ENCODE measurements at places on chromosomes 3 and 15.

DNA sequence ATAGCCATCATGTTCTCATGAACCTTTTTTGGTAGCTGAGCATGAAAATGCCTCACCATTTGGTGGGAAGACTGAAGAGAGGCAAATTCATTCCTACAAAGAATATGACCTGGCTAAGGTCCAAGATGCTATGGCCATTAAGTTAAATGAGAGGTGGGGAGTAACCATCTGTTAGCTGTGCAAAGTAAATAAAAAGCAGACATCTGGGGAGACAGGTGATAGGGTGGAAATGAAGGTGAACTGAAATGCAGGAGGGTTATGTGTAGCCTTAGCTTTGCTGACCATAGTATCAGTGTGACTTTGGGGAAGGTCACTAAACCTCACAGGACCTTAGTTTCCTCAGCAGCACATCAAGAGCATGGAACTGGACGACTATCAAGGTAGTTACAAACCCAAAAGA, 111.0 kb upstream of the STRIT1 start:
- DNase-seq, result no peak

DNA sequence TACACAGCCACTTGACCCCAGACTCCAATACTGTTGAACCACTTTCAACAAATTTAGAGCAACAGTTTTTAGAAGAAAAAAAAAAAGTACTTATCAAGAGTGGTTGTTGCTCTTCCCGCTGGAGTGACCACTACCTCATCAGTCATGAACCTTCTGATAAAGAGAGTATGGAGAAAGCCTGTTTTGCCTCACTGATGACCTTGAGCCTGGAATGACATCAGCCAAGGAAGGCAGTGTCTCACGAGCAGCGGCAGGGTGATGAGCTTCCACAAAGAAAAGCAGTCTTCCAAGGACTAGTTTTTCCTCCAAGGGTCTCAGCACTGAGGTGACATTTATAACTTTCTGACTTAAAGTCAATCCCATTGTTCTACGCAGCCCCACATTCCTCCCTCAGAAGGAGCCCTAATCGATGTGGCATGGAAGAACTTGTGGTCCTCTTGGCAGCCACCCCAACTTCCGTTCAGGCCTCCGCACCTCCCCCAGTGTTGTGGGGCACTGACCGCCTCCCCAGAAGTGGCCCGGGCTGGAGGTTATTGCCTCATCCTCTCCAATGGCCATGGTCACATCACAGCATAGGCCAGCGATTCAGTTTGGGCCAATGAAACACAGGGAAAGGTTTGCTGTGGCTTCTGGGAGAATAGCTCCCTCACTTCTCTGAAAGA, 1.8 kb upstream of the CYP11A1 start:
- no peak for DNase-seq

GRCh38 chr15:58686286-58686685, 63.2 kb downstream of the ADAM10 start:
- DNase-seq, result no peak

GRCh38 chr3:73540969-73541740, 83.6 kb downstream of the PDZRN3 start:
- DNase-seq, result no peak

DNA sequence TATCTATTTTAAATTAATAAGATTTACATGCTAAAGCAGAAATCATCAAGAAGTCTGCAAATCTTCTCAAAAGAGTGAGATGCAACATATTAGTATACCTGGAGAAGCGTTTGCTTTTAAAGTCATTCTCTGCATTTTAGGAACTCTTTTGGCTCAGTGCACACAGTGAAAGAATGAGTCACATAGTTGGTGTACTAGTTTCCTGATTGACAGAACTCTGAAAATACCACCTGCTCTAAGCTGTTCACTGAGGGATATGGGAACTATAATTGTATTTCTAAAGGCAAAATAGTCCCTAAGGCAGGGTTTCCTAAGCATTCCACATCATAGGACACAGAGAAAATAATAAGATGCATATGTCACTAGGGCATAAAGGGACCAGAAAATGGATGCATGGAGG, 838.5 kb downstream of the DIPK2A start:
- no peak for DNase-seq

- DNase-seq, result no peak
Measured at GRCh38 chr3:94787734-94788270, 724.9 kb downstream of the NSUN3 start.

GRCh38 chr3:143070977-143071551, 48.5 kb upstream of the CHST2 start:
- no peak for DNase-seq

GRCh38 chr3:129305592-129306091, 27.0 kb downstream of the HMCES start:
- no peak for DNase-seq

GRCh38 chr3:145936971-145937370, 224.0 kb downstream of the PLOD2 start:
- no peak for DNase-seq

- no peak for DNase-seq
Measured at GRCh38 chr3:157824281-157824680, 281.9 kb downstream of the SHOX2 start.

GRCh38 chr3:30393079-30393478, 213.3 kb upstream of the TGFBR2 start:
- DNase-seq, result no peak

DNA sequence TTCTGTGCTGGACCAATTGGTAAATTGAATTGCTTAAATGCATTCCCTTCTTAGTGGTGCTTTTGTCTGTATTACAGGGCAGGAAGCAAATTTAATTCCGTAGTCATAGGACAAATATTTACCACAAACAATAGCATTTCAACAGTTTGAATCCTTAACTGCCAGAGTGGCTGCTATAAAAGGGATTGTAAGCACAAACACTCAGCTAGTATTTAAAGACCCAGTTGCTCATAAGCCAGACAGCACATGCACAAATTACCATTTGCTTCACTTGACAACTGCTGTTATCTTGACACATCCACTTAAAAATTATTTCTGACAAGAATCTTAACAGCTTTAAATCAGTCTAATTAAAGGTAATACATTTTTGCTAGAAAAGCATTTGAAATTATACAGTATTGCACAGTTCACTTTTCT, 490.2 kb upstream of the ADAMTS9 start:
- no peak for DNase-seq

- DNase-seq, result no peak
Measured at GRCh38 chr3:65485826-65486469, 552.8 kb downstream of the MAGI1 start.

DNA sequence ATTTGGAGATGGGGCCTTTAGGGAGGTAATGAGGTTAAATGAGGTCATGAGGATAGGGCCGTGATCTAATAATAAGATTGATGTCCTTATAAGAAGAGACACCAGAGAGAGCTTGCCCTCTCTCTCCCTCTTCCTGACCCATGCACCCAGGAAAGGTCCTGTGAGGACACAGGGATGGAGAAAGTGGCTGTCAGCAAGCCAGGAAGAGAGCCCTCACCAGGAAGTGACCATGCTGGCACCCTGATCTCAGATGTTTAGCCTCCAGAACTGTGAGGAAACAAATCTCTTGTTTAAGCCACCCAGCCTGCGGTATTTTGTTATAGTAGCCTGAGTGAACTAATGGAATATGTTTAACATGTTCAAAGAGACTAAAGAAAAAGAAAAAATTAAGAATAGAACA, 15.3 kb upstream of the GNB5 start:
- DNase-seq, result no peak

DNA sequence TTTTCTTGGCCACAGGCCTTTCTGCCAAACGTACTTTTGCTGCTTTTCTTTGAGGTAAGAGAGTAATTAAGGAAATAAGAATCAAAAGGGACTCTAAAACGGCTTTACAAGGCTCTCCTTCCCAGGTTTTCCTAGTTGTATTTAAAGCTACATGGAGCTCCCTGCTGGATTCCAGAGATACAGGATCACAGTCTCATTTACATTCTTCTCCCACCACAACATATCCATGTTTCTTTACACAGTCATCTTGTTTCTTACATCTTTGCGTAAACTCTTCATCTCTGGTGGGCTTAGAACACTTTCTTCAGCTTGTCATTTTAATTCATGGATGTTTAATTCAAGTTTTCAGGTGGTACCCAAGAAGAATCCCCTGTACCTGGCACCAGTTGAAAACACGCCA, 117.6 kb upstream of the BFSP2 start:
- DNase-seq, result no peak
